B cell (primary cell): ENCODE measurements at places on chromosomes 2 and 18.

- no peaks in the 10 kb centered on the region for H3K36me3 ChIP-seq
- peaks cover 61% of the 10 kb centered on the region for H3K4me1 ChIP-seq
- no peaks in the 10 kb centered on the region for H3K27me3 ChIP-seq
Measured at GRCh38 chr18:13562494-13563029, 163.8 kb downstream of the FAM210A start.

- no peak overlapping the region for H3K27ac ChIP-seq
- H3K27me3 ChIP-seq = no peaks in the 10 kb centered on the region
- peaks cover 39% of the 10 kb centered on the region for H3K4me1 ChIP-seq
Measured at GRCh38 chr18:13570216-13570615, 156.1 kb downstream of the FAM210A start.

- no peaks in the 10 kb centered on the region for H3K36me3 ChIP-seq
- no peaks in the 10 kb centered on the region for H3K27me3 ChIP-seq
- no peak for DNase-seq
- H3K27ac ChIP-seq = no peak overlapping the region
Measured at GRCh38 chr2:107419191-107419590, 407.5 kb upstream of the RGPD4 start.

DNA sequence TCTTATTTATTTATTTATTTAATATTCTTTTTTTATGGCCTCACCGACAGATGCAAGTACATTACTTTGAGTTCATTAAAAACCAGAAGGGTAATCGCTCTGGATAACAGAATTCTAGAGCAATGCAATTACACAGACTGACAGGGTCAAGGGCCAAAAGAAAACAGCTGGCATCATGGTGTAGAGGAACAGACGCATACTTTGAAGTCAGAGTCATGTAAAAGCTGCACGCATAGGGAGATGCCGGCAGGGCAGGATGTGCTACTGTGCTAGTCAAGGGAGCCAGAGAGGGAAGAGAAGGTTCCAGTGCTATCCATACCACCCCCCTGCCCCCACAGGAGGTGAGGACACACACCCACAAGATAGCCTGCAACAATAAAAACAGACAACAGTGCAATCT lies 115.2 kb upstream of the TFCP2L1 start:
- H3K36me3 ChIP-seq = peaks cover 15% of the 10 kb centered on the region
- H3K4me3 ChIP-seq = no peak overlapping the region
- no peaks in the 10 kb centered on the region for H3K4me1 ChIP-seq
- no peaks in the 10 kb centered on the region for H3K27me3 ChIP-seq
- no peak overlapping the region for H3K27ac ChIP-seq

- no peaks in the 10 kb centered on the region for H3K27me3 ChIP-seq
- H3K4me1 ChIP-seq = peaks cover 26% of the 10 kb centered on the region
- DNase-seq = peak; percentile 41
- H3K36me3 ChIP-seq = no peaks in the 10 kb centered on the region
Measured at GRCh38 chr2:37156071-37156856, 516 bp downstream of the EIF2AK2 start.

- no peaks in the 10 kb centered on the region for H3K36me3 ChIP-seq
- H3K27ac ChIP-seq = no peak overlapping the region
- peak overlapping the region; percentile 34 for H3K4me3 ChIP-seq
- peak; percentile 7 for DNase-seq
Measured at GRCh38 chr18:25164848-25165811, 186.8 kb downstream of the ZNF521 start.

DNA sequence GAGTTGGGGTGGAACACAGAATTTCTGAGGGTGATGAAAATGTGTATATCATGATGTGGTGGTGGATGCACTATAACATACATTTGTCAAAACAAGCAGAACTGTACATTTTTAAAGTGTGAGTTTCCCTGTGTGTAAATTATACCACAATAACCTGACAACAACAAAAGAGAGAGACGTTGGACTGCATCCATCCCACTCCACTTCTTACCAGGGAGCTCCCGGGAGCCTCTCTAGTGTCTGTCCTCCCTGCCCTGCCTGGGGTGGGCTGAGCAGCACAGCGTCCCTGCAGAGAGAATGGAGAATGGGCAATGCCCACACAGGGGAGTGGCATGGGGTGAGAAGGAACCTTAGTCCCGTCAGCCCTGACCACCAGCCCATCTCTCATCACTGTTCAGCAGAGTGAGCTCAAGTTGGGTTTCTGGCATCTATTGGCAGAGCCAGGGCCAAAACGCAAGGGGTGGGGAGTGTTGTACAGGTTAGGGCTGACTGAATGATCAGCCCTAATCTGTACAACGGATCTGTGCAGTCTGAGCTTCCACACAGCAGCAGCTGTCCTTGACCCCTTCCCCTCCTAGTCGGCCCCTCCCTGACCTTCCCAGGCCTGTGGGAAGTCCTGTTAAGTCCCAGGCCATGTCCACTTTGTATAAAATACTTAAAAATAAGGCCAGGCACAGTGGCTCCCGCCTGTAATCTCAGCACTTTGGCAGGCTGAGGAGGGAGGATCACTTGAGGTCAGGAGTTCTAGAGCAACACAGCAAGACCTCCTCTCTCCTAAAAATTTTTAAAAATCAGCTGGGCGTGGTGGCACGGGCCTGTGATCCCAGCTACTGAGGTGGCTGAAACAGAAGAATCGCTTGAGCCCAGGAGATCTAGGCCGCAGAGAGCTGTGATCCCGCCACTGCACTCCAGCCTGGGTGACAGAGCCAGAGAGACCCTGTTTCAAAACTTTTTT lies 3.3 kb upstream of the PROC start:
- peaks cover 42% of the 10 kb centered on the region for H3K4me1 ChIP-seq
- H3K36me3 ChIP-seq = no peaks in the 10 kb centered on the region
- H3K27ac ChIP-seq = no peak overlapping the region
- DNase-seq = peak; percentile 15
- H3K27me3 ChIP-seq = no peaks in the 10 kb centered on the region
- H3K4me3 ChIP-seq = no peak overlapping the region

DNA sequence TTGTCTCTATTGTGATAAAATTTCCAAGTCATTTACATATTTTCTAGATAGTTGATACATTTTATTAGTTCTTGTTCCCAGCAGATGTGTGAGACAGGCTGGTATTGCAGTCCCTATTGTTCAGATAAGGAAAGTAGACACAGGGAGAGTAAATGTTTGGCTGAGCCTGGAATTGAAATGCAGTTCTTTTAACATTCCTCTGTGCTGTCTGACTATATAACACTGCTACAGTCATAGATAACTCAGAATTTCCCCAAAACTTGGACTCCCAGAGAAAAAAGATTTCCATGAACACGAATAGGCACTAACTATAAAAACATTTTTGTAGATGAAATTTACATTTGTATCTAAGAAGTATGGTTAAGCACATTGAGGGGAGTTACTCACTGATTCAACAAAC lies 71.4 kb downstream of the PLCL1 start:
- H3K4me3 ChIP-seq = no peak overlapping the region
- H3K4me1 ChIP-seq = no peaks in the 10 kb centered on the region

- no peaks in the 10 kb centered on the region for H3K27me3 ChIP-seq
- peak; percentile 60 for DNase-seq
- peaks cover 43% of the 10 kb centered on the region for H3K4me1 ChIP-seq
- no peaks in the 10 kb centered on the region for H3K36me3 ChIP-seq
Measured at GRCh38 chr2:39494784-39495251, 57.7 kb upstream of the MAP4K3 start.

DNA sequence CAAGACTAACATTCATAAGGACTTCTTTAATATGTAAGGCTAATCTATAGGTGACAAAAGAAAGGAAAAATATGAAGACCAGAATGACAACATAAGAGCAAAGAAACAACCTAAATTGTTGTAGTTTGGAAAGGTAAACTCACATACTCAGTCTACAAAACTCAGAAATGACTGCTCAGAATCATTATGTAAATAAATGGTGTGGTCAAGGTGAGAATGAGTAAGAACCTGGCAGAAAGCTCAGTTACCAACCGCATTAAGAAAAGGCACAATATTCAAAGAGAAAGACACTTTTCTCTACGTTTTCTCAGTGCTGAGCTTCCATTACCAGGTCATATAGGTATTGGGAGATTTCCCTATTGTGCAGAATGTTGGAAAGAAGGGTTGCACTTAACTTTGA lies 15.8 kb downstream of the ATF2 start:
- H3K4me1 ChIP-seq = no peaks in the 10 kb centered on the region
- no peak overlapping the region for H3K4me3 ChIP-seq
- DNase-seq = no peak

DNA sequence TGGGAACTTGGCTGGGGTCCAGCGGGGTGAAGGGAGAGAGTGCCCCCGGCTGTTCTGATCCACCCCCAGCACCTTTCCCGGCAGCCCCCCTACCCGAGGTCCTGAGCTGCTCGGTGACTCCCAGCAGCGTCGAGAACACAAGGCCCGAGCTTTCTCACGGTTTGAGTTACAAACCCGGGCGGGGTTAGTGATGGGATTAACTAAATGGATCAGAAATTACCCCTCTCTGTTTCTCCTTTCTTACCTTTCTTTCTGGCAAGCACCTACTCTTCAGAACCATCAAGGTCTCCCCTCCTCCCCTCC lies 139.4 kb upstream of the GPC1 start:
- no peaks in the 10 kb centered on the region for H3K4me1 ChIP-seq
- no peak overlapping the region for H3K4me3 ChIP-seq
- H3K36me3 ChIP-seq = no peaks in the 10 kb centered on the region
- H3K27ac ChIP-seq = no peak overlapping the region
- DNase-seq = no peak

DNA sequence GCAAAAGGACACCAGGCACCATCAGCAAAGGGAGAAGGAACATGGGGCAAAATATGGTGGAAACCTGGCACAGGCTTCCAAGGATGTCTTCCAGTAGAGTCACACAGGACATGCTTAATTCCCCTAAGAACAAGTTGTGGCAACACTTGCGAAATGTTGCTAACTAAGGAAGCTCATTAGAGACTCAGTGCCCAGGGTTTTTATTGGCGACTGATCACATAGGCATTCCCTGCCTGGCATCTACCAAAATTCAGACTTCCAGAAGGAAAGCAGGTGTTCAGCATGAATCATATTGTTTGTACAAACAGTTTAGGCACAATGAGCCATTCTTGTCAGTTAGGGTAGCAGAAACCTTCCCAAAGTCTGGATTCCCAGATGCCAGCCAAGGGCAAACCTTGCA lies 25.7 kb downstream of the SLC4A1AP start:
- no peak for DNase-seq
- no peaks in the 10 kb centered on the region for H3K4me1 ChIP-seq
- H3K27ac ChIP-seq = no peak overlapping the region

DNA sequence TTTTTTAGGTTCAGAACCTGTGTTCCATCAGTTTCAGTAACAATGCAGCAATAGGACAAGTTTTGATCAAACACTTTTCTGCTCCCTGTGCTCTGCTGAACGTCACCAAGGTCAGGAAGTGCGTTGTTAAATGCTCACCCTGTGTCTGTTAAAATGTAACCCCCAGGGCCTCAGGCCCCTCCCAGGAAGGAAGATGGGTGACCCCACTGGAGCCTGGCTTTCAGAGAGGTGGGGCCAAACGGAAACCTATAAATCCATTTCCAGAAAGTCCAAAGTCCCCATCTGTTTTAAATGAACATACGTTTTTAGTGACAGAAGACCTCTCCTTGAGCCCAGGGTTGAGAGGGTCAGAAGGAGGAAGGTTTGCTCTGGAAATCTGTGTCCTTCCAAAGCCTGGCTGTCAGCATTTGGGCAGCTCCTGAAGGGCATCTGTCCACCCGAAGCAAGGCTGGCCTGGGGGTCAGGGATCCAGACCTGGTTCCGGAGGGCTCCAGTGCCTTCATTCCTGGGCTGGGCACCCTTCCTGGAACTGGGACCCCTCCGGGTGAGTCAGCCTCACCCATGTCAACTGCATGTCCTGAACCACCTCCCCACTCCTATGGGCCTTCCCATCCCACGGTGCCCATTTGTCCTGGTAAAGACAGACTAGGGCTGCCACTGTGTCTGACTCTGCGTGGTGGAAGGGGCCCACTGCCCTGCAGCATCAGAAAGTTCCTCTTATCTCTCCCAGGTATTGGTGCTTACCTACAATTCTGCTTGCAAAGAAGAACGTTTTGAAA lies 117.4 kb upstream of the COPS8 start:
- H3K27me3 ChIP-seq = no peaks in the 10 kb centered on the region
- no peak overlapping the region for H3K4me3 ChIP-seq
- no peaks in the 10 kb centered on the region for H3K36me3 ChIP-seq
- no peak overlapping the region for H3K27ac ChIP-seq

- no peak overlapping the region for H3K4me3 ChIP-seq
- DNase-seq = no peak
- no peaks in the 10 kb centered on the region for H3K36me3 ChIP-seq
- no peaks in the 10 kb centered on the region for H3K27me3 ChIP-seq
Measured at GRCh38 chr2:120770641-120771040, 35.0 kb downstream of the GLI2 start.

GRCh38 chr2:231530099-231531011 lies at the start of gene NMUR1:
Gene NMUR1 (minus strand): TSS chr2:231530445. CDS start chr2:231530361, 84 bp downstream.
- no peaks in the 10 kb centered on the region for H3K36me3 ChIP-seq
- no peaks in the 10 kb centered on the region for H3K27me3 ChIP-seq
- DNase-seq = peak; percentile 81
- H3K4me1 ChIP-seq = peaks cover 11% of the 10 kb centered on the region

GRCh38 chr18:9189491-9189890 lies 52.9 kb downstream of the ANKRD12 start:
- no peak for DNase-seq
- no peak overlapping the region for H3K4me3 ChIP-seq
- H3K36me3 ChIP-seq = peaks cover 34% of the 10 kb centered on the region
- H3K27me3 ChIP-seq = no peaks in the 10 kb centered on the region
- peaks cover 10% of the 10 kb centered on the region for H3K4me1 ChIP-seq

GRCh38 chr18:28459587-28459986 lies 282.7 kb upstream of the CDH2 start:
- no peak for DNase-seq
- H3K27me3 ChIP-seq = no peaks in the 10 kb centered on the region
- no peaks in the 10 kb centered on the region for H3K36me3 ChIP-seq
- no peaks in the 10 kb centered on the region for H3K4me1 ChIP-seq
- no peak overlapping the region for H3K4me3 ChIP-seq

DNA sequence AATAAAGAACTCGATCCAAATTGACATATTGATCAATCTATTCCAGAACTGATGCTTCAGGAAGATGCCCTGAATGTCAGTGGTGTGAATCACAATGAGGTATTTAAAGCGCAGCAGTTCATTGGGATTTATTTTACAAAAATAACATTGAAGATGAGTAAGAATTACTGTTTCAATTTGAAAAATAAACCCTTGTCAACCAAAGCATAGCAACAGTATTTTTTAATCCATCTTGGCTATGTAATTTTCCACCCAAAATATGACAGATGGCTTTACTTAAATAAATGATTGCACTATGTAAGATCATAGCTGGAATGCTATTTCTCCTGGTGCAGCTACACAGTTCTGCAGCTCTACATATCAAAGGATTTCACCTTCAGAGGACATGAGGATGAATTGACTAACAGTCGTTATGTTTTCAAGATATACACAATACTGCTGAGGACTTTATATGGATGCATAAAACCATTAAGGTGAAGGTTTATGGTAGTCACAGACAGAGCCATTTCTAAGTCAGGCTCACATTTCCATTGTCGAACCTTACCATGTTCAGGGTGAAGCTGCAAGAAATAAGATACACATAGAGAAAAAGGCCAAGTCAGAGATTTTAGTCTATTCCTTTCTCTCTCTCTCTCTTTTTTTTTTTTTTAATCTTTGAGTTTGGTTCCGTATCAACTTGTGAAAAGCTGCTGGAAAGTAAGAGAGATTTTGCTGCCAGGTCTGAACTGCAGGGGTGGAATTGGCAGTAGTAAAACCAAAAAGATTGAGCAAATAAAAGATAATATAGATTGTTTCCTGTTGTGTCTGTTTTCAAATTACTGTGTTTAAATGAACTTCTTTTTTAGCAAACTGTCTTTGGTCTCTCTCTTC lies 398.0 kb upstream of the CDH20 start:
- DNase-seq = no peak
- no peak overlapping the region for H3K4me3 ChIP-seq
- H3K27ac ChIP-seq = no peak overlapping the region

GRCh38 chr2:190999949-191000665 lies 13.9 kb downstream of the STAT1 start:
- H3K27ac ChIP-seq = no peak overlapping the region
- no peak overlapping the region for H3K4me3 ChIP-seq
- DNase-seq = no peak
- H3K27me3 ChIP-seq = no peaks in the 10 kb centered on the region
- no peaks in the 10 kb centered on the region for H3K4me1 ChIP-seq
